Dorsolateral prefrontal cortex (tissue), 122 donors: ENCODE measurements at places on chromosomes 5 and 9. TPM values are rescaled to one million over a fixed set of nuclear protein-coding genes. Genes with fewer than 3 reads are reported as not detected.

GRCh38 chr9:32350682-32351081 is 33.8 kb upstream of the ACO1 start:
- DNase-seq = no peak

The HDAC3 gene
- 71.7 TPM for total RNA-seq

DNA sequence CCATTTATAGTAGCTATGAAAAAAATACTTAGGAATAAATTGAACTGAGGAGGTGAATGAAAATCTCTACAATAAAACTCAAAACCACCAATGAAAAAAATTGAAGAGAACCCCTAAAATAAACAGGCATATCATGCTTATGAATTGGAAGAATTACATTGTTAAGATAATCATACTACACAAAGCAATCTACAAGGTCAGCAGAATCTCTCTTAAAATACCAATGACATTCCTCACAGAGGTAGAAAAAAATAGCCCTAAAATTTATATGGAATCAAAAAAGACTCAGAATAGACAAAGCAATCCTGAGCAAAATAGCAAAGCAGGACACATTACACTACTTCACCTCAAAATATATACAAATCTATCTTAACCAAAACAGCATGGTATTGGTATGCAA is 23.2 kb downstream of the PRDM9 start:
- no peak for DNase-seq

The LIX1 gene
- 14.5 TPM for total RNA-seq

The BHMT2 gene
- 4.2 TPM for total RNA-seq
